ENCODE measurements at places on chromosomes 2 and 18.

DNA sequence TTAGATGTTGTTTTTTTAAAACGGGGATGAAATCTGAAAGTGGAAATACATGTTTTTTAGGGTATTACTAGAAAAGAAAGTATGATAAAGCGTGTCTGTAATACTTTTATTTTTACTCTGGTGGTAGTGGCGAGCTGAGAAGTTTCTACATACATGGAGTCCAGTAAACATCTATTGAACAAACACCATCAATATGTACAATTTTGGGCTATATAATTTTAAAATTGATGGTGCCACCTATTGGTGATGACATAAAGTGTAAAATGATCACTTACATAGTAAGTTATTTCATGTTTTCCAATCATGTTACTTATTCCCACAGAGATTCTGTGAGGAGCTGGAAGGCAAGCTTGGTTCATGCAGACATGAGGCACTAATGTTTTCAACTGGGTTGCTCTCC, 31.5 kb upstream of the NFE2L2 start:
- DNase-seq, result no peak

DNA sequence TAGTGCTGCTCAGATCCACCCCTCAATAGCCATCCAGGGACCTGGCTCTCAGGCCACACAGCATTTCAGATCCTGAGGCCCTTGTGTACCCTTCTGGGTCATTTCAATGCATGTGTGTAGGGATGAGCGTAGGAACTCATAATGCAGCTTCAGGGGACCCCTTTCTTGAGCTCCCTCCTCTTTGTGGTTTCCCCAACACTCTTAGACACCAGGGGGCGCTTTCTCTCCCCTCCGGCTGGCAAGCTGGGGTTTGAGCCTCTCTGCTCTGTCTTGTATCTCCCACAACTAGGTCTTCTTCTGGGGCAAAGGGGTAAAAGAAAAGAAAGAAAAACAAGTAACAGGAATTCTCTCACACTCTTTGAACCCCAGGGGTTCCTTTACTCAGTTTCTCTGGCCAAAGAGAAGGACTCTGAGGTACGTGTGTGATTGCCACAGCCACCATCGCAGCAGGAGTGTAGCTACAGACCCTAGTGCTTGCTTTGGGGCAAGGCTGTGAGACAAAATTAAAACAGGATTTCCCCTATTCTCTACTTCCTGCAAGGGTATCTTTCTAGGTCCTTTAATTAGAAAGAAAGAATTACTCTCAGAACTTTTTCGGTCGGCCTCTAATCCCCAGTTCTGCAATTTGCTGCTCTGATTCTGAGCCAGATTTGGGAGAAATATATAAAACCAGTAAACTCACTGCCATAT, 38.0 kb downstream of the CABYR start:
- DNase-seq, result no peak

DNA sequence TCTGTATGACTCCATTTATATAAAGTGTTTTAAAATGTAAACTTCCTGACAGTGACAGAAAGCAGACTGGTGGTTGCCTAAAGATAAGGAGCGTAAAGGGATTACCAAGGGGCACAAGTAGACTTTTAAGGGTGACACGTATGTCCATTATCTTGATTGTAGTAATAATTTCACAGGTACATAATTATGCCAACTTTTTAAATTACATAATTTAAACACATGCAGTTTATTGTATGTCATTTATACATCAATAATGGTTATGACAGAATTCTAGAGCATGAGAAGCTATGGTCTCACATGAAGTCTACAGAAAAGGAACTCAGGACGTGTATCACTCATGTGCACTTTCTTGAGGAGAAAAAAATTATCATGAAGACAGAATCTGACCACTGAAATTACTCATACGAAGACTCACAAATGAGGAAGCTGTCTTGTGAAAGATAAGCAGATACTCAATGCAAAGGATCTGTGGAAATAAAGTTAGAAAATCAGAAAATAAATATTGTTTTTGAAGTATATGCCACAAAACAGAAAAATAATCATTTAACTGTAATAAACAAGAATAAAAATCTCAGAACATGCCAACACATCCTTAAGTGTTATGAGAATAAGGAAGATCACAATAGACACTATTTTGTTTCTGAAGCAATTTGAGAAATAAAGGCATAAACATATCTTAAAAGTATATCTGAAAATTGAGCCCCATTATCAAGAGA, 84.4 kb downstream of the TMEM131 start:
- no peak for DNase-seq

DNA sequence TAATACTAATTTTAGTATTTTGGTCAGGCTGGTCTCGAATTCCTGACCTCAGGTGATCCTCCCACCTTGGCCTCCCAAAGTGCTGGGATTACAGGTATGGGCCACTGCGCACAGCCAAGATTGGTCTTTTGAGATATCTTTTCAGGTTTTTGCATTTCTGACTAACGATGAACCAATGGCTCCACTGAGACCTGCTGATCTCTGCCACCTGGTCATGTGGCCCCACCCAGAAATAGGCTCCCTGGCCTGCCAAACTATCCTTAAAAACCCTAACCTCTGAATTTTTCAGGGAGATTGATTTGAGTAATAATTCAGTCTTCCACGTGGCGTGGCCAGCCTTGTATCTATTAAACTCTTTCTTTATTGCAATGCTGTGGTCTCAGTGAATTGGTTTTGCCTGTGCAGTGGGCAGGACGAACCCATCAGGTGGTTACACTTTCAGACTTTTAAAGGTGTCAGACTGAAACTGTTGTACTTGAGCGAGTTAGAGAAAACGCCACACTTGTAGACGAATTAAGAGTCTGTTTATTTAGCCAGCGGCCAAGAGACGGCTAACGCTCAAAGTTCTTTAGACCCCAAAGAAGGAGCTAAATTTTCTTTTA, 85.8 kb upstream of the MSH6 start:
- no peak for DNase-seq

DNA sequence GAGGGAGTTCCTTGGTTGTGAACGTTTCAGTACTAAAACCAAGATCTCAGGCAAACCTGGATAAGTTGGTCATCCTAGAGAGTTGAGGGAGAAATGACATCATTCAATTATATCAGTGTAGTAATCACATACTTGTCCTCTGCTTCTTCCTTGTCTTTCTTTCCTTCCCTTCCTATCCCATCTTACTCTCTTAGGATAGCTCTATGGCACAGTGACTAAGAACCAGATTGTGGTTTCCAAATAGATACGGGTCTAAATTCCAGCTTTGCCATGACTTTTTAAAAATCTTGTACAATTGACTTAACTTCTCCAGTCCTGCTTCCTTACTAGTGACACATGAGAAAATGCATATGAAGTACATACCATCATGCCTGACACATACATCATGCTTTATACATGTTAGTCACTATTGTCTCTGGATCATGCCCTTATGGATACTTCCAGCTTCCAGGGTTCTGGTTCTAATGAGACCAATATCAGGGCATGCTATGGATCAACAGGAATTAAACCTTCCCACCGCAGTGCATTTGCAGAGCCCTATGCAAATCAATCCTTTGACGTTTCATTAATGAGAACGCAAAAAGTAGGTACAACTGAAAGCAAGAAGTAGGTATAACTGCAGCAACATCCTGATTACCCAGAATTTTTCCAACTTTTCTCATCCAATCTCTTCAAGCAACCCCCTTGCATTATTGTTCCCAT, 168.0 kb upstream of the KLF7 start:
- DNase-seq, result no peak

DNA sequence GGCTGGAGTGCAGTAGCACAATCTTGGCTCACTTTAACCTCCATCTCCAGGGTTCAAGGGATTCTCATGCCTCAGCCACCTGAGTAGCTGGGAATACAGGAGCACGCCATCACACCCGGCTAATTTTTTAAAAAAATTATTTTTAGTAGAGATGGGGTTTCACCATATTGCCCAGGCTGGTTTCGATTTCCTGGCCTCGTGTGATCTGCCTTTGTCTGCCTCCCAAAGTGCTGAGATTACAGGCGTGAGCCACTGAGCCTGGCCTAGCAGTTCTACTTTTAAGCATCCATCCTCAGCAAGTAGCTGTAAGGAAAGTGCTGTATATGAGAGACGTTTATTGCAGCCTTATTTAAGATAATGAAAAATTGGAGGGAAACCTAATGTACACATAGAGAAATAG, 79.7 kb downstream of the ZDBF2 start:
- no peak for DNase-seq

DNA sequence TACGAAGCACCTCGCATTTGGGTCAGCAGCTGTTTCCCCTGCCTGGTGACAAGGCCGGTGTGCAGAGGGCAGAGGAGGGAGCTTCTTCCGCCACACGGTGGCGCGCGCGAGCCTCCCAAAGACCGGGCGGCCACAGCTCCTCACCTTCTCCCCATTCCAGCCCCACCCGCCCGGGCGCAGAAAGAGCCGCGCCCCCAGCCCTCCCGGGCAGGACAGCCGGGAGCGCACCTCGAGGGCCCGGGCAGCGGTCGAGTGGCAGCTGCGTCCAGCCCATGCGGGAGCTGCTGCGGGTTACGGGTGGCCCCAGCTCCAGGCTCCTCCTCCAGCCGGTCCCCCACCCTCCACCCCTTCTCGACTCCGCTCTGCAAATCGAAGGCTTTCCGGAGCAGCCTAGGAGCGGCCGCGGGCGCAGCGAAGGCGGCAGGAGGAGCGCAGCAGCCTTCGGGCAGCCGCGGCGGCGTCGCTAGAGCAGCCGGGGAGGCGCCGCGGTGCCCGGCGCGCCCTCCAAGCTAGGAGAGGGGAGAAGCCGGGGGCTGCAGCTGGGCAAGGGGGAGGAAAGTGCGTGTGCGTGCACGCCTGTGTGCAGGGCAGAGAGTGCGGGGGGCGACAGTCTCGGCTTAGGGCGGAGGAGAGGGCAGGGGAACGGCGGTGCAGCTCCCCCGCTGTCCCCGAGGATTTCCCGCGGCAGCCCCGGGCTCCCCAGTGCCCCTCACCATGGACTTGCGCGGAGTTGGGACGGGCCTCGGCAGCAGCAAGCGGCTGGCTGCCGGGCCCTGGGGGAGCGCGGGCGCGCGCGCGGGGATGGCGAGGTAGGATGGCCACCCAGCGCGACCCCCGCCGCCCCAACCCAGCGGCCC, at the start of gene CCDC85A:
CCDC85A (plus strand) TSS at position 348 of the 857 bp plus-strand sequence. CDS start 635 bp downstream, outside the sequence.
- DNase-seq, result peak; percentile 69

DNA sequence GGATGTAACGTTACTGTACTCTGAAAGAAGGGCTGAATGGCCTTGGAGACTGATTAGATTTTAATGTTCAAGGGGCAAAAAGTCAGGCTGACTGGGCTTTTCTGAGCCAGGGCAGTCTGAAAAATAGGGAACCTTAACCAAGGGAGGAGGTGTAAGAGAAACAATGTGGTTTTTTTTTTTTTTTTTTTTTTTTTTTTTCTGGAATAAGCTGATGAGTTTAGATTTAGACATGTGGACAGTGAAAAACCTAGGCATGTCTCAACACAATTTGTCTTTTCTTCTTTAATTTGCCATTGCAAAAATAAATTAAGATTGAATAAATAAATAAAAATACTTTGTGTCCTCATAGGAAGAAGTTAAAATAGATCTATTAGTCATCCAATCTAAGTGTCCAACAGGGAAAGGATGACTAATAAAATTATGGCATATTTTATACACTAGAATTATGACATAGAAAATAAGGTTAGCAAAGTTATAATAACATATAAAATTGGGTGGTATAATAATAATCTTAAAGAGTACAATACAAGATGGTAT, 237.6 kb upstream of the TRIB2 start:
- no peak for DNase-seq

DNA sequence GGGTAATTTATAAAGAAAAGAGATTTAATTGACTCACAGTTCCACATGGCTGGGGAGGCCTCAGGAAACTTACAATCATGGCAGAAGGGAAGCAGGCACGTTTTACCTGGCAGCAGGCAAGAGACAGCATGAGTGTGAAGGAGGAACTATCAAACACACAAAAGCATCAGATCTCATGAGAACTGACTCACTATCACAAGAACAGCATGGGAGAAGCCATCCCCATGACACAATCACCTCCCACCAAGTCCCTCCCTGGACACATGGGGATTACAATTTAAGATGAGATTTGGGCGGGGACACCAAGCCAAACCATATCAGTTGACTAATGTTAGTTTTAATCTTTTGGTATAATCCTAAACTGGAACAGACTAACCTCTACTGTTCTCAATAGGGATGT, 49.1 kb upstream of the CPO start:
- no peak for DNase-seq

DNA sequence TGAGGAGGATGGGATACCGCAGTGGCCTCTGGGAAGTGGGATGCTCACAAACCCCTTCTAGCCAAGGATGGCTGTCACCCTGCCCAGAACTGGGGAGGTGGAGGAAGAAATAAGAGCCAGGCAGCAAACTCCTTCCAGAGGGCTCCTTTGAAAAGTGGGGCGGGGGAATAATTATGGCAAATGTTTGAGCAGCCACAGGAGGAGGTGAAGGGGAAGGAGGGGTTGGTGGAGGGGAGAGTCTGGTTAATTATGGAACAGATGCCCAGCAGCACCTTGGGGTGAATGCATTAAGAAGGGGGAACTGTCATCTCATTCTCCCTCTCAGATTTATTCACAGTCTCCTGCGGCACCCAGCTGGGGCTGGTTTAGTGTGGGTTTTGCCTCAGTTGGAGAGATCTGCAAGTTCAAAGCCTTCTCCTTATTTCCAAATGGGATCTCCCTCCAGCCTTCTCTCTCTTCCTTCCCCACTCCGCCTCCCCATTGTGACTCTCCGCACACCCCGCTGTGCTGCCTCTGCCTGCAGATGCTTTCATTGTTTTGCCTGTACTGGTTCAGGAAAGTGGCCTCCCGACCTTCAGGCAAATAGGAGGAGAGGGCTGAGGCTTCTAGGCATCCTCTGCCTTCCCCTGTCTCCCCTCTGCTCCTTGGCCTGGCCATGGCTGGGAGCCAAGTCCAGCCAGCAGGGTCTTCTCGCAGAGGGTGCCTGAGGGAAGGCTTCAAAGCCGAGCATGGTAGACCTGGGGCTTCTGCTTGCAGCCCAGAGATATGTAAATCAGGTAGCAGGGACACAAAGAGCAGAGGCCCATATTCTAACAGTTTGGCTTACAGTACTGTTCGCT, 457.2 kb upstream of the MEX3C start:
- DNase-seq, result no peak

- no peak for DNase-seq
Observed at GRCh38 chr2:209425471-209426071, 1.7 kb downstream of the MAP2 start.

DNA sequence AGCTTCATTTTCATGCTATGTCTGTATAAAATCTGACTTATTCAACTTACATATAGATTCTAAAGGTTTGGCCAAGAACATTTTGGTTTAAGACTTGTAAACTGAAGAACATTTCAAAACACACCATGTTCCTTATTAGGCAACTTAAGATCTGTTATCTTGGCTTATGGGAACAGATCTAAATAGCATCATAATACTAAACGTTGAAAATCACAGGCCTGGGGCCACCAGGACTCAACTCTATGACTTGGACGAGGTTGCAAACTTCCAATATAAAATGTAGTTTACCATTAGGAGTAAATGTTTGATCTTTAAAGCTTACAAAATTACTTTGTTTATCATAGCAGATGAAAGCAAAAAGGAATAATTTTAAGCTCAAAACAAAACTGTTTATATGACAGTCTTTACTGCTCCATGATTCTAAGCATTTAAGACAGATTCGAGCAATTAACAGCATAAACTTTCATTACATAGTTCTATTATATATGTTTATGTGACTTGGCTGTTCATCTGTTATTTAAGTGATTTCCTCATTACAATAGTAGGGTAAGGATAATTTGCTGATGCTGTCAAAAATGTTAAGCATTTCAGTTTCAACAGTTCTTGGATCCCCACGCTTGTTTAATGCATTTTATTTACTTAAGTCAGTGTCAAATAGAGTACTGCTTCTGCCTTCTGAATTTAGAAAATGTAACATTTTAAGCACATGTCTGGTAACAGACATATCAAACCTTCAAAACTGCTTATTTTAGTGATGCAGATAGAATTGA, 8.3 kb downstream of the TCF4 start:
- no peak for DNase-seq

GRCh38 chr2:152383702-152384101, 48.7 kb downstream of the FMNL2 start:
- DNase-seq, result no peak

Data from left renal pelvis (tissue), 4 donors.